Naive thymus-derived CD8-positive, alpha-beta T cell (primary cell): ENCODE measurements at places on chromosomes 1 and 21. TPM values are rescaled to one million over a fixed set of nuclear protein-coding genes. Genes with fewer than 3 reads are reported as not detected.

Gene SLC2A5
- not detected for polyA plus RNA-seq

Gene TNFSF4
- 0.13 TPM for polyA plus RNA-seq

Gene USP1
- polyA plus RNA-seq = 25.5 TPM

Gene TAL1
- not detected for polyA plus RNA-seq

Gene C1orf141
- not detected for polyA plus RNA-seq

Gene PTPRU
- polyA plus RNA-seq = not detected

Gene S100B
- polyA plus RNA-seq = 271 TPM

Gene PCAT6
- 1.2 TPM for polyA plus RNA-seq

Gene ASTN1
- polyA plus RNA-seq = not detected
